AG04449 (cell line): ENCODE measurements at places on chromosomes 2 and 18.

DNA sequence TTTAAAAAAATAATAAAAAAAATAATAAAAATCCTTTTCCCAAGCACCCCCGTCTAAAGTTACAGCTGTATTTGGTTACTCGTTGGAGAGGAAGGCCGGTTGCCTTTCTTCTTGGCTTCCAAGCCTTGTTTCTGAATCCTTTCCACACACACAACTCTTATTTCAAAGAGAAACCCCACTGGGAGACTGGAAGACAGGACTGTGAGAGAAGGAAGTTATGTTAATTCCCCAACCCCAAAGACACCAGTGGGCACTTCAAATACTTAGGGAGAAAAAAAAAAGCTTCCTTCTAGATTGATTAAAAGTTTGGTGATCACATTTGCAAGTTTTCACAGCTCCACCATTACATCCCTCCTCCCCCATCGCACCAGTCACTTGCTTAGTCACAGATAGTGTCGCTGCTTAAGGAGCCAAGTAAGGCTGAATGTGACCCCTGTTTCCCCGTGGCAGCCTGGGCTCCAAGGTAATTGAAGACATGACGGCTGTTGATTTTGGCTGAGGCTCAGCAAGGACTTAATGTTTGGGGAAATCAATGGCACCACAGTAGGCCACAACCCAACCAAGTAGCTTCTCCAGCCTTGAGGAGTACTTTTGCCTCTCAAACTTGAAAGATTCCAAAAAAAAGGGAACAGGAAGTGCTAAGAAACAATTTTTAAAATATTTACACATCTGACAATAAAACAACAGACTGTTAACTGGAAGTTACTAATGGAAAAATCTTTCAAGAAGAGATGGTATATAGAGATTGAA, 40.8 kb upstream of the FRZB start:
- no peak for DNase-seq

GRCh38 chr2:119744335-119744939, 15.3 kb upstream of the PTPN4 start:
- DNase-seq: no peak

DNA sequence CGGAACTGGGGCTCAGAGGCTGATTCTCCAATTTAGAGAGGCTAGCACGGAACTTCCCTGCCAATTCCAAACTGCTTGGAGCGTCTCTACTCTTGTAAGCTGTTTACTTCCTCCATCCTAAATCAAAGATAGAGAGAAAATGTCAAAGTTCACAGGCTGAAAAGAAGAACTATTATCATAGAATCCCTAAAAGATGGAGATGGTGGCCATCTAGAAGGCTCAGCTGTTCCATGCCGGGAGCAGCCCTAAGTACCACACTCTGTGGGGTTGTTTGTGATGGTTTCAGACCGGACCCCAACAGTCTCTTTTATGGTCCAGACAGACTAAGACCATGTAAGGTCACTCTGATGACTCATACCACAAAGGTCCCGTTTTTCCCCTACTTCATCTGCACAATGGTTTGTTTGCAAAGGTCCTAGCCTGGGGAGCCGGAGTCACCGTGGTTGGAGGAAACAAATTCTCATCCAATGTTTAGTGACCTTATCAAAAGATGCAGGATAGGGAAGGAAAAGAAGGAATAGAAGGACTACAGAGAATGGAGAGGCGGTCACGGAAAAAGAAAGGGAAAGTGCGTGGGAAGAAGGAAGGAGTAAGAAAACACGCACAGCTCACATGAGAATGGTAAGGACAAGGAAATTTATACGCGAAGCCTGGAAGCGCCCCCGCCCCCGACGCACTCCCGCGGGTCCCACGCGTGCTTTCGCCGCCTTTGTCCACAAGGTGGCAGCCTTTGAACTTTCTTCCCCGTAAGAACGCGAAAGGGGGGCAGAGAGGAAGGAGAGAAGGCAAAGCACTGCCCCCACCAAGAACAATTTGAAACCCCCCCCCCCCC, 453 bp upstream of the ANTXR1 start:
- no peak for DNase-seq

DNA sequence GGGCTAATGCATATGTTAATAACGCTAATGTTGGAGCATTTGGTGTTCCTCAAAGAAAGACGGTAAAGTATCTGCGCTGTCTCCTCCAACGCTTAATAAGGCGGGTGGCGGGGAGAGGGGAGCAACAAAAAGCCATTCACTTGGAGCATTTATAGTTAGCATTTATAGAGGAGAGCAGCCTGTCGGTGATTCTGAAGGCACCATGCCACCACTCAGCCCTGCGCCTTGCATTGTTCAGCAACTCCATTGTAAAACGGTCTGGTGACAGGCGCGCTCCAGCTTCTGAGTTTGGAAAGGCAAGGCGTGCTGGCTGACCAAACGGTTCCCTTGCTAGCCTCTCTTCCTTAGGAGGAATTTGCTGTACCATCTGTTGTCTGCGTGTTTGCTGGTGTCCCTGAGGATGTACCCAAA, 83.9 kb downstream of the LYPD1 start:
- DNase-seq: no peak

GRCh38 chr2:29729401-29729800, 192.0 kb downstream of the ALK start:
- no peak for DNase-seq

- DNase-seq: no peak
These were observed 133.3 kb downstream of the OSR1 start for GRCh38 chr2:19225126-19225525.

- no peak for DNase-seq
These were observed 68.8 kb upstream of the TMEM87B start for GRCh38 chr2:111986116-111986900.

DNA sequence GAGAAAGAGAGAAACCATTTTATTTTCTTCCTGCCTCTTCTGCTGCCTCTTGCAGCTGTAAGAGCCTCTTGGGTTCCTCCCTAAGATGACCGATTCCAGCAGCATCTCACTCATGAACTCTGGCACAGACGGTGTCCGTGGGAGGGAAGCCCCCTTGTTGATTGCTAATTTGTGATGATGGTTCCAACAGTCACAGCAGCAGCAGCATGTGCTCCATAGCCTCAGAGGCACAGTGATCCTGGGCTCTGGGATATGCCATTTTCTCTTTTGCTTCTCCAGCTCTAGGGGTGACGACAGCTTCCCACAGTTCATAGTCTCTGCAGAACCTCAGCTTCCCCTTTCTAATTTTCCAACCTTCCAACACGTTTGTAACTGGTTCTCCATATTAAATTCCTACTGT, 324.2 kb upstream of the HS6ST1 start:
- no peak for DNase-seq
